ENCODE measurements at places on chromosomes 7 and 10.

DNA sequence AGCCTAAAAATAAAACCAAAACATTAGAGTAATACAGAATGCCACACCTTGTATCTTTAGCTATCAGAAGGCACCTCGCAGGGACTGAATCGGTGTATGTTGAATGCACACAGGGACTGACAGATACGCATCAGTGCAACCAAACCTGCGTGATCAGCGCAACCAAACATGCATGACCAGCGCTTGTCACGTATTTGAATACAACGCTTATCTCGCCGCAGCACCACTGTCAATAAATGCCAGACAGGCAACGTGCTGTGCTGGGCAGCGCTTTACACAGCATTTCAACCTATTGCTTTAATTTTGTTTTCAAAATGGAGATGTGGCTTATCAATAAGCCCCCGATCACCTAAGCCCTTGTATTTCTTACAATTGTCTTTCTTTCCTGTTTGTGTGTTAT is 242.4 kb downstream of the SFMBT2 start:
- DNase-seq: no peak

- DNase-seq: no peak
These were observed 107.2 kb upstream of the TRIM24 start for GRCh38 chr7:138352570-138353461.

DNA sequence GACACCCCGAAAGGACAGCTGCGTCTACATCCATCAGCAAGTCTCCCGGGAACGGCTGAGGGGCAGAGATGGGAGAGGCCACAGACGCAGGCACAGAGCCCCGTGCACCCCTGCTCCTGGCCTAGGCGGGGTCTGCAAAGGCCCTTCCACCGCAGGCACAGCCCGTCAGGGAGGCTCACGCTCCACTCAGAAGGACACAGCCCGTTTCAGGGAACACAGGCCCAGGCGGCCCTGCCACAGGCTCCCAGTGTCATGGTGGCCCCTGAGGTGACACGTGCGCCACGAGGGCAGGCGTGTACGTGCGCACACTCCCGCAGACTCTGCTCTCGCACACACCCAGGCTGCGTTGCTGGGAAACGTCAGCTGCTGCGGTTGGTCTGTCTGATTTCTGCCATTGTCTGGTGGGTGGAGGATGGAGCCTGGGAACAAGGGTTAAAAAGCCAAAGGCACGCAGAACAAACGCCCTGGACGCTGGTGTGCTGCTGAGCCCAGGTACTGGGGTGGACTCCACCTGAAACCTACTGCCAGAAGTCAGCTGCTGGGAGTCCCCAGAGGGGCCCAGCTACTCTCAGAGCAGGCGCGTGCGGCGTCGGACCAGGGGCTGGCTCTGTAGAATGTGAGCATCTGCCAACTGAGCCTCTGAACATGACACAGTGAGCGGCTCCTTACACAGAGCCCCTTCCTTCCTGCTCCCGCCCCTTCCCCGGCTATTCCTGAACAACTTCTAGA is 13.1 kb downstream of the GPER1 start:
- no peak for DNase-seq

GRCh38 chr10:11037991-11038390 is 20.3 kb downstream of the CELF2 start:
- no peak for DNase-seq

DNA sequence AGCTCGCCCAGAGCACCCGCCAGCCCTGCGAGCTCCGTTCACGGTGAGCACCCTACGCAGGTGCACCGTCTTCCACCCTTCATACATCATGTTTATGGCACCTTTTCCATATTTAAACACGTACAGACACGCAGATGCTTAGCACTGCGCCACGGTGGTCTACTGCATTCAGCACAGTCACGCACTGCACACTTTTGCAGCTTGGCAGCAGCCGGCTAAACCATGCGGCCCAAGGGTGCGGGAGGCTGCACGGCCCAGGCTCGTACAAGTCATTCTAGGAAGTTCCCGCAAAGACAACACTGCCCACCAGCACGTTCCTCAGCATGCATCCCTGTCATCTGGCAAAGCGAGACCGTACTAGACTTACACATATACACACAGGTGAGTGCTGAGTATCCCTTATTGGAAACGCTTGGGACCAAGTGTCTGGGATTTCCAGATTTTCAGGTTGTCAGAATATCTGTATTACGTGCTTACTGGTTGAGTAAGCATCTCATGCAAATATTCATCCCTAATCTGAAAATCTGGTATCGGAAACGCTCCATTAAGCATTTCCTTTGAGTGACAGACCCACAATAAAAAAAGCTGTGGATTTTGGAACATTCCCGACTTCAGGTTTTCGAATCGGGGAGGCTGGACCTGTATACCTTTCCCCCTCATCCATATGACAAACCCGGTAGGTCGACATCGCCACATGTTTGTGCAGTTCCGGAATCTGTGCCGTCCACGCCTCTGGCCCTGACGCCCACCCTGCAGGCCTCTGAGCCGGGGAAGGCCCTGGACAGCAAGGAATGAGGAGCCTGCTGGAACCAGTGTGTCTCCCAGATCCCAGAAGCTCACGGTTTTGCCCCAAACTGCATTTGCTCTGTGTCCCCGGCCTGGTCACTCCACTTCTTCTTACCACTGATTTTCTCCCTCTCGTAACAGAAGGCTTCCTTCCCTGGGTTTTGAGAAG is 222.2 kb downstream of the ELFN1 start:
- DNase-seq: no peak

DNA sequence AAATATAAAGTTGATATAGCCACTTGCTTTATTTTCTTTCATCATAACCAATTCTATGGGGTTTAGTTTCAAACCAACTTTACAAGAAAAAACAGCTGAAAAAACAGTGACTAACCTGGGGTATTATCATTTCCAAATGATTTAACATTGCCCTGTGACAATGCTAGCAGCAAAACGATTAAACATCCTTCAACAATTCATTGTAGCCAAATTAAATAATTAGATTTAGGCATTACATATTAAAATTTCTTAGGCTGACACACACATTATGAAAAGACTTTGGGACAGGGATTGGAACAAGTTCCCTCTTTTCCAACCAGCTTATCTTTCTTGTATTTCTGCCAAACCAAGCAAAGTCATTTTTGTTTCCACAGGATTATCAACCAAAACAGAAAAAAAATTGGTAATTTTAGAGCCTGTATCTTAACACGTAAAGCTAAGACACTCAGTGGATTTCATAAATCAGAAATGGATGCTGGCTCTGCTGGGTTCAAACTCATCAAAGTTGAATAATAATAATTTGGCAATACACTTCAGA is 84.0 kb downstream of the SEMA3D start:
- DNase-seq: no peak

DNA sequence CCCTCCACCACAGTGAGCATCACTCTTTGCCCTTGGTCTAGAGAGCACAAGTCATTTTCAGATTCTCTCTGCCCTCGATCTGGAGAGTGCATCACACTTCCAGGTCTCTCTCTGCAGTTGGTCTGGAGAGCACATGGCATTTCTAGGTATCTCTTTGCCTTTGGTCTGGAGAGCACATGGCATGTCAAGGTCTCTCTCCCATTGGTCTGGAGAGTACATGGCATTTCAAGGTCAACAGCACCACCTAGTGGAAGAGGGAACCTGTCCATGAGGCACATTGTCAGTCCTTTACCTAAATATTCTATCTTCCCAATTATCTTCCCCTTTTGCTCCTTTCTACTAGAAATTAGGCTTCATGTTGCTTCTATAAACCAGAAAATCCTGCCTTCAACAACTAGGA is 1139.4 kb downstream of the XPNPEP1 start:
- peak; percentile 66 for DNase-seq

- no peak for DNase-seq
These were observed 17.6 kb downstream of the CCDC136 start for GRCh38 chr7:128809363-128809762.

- DNase-seq: no peak
These were observed 30.6 kb downstream of the MAPK8 start for GRCh38 chr10:48336978-48337599.

- no peak for DNase-seq
These were observed 237.8 kb upstream of the GALNT17 start for GRCh38 chr7:70893971-70894715.

GRCh38 chr10:112741830-112742402 is 208.1 kb upstream of the TCF7L2 start:
- no peak for DNase-seq

DNA sequence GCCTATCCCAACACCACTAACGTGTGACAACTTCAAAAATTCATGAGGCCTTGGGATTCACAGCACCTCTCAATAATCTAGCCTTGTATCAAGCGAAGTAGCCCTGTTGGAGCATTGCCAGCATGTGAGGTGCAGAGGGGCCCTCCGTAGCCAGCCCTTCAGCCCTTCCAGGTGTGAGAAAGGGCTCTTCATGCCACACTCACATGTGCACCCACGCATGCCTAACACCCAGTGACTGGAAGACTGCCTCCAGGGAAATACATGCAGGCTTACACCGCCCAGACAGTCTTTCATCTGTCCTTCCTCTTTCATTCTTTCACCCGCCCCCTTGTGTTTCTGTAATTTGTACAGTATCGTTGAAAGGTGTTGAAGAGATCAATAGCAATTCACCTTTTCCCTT is 26.1 kb downstream of the LRRC4 start:
- DNase-seq: no peak

GRCh38 chr7:126361183-126361582 is 891.6 kb downstream of the GRM8 start:
- DNase-seq: no peak

GRCh38 chr10:95906677-95907455 is 909 bp upstream of the CC2D2B start:
- DNase-seq: peak; percentile 66

Measured in ACHN (cell line).